ENCODE measurements at places on chromosomes 4 and X.

DNA sequence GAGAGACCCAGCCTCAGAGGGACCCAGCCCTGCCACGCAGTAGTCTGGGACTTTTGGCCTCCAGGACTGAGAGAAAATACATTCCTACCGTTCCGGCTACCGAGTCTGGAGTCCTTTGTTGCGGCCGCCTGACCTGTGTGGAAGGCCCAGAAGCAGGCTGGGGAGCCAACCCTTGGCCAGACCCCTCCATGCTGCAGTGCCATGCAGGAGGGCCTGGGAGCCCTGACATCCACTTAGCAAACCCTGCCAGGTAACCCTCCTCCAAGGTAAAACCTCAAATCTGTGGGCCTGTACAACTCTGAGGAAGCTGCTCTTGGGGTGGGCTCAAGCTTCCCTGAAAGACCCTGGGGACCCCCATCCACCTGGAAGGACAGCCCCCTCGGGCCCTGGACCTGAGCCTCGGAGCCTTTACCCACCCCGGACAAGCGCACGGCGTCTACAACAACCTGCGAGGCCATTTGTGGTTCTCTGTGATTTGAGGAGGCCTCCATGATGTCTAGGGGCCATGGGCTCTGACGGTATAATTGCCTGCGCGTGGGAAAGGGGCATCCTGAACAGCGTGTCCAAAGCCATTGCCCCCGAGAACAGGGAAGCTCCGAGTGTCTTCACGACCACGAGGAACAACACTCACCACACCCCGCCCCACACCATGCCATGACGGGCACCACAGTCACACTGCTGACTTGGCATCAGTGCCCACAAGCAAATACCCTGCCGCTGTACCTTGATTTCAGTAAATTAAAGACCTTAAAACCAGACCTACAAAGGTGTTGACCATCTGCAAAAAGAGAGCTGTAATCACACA lies 58.7 kb downstream of the ZFYVE28 start:
- DNase-seq = no peak

GRCh38 chr4:61714387-61714911 lies 514.3 kb downstream of the ADGRL3 start:
- DNase-seq = no peak

DNA sequence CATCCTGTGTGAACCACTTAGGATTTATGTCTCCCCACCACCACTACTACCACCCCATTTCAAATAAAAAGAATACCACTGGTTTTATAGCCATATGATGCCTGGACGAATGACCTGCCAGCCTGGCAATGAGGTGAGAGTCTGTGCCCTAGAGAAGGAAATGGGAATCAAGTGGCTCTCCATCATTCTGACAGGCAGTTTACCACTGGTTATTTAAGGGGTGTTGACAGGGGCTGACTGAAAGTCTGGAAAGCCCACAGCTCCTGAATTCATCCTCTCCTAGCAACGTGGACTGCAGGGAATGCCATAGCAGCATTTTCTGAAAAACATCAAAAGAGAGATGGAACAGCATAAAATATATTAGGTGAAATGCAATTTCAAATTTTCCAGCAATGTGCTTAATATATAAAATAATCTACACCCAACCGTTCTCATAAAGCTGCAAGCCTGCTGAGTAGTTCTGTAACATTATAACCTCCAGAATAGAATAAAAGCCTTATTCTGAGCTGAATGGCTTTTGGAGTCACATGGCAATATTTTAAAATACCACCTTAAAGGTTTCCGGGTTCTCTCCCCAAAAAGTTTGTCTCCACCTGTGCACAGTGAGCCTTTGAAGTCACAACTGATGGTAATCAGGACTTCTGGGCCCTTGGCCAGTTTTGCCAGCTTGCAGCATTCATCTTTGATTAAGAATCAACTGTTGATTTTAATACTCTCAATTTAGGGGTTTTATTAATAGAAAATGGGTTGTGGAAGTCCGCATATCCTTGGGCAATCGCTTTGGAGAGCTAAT lies 121.5 kb downstream of the DCTD start:
- DNase-seq = no peak

DNA sequence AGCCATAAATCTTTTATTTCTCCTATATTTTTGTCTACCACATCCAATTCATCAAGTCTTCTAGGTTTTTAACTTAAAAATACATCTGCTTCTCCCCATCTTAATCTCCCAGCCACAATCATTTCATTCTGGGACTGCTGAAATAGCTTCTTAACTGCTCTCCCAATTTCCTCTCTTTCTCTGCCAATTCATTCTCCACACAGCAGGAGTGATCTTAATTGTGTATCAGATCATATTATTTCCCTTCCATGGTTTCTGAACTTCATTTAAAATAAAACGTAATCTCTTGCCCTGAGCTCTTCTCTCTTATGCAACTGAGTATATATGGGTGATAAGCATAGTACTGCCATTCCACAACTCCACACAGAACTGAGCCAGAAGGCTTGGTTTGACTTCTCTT lies 69.4 kb downstream of the IQCM start:
- DNase-seq = no peak

- DNase-seq = no peak
Observed at GRCh38 chr4:5122114-5122513, 70.8 kb downstream of the STK32B start.

- DNase-seq = no peak
Observed at GRCh38 chr4:156329779-156330178, 376.1 kb upstream of the CTSO start.

DNA sequence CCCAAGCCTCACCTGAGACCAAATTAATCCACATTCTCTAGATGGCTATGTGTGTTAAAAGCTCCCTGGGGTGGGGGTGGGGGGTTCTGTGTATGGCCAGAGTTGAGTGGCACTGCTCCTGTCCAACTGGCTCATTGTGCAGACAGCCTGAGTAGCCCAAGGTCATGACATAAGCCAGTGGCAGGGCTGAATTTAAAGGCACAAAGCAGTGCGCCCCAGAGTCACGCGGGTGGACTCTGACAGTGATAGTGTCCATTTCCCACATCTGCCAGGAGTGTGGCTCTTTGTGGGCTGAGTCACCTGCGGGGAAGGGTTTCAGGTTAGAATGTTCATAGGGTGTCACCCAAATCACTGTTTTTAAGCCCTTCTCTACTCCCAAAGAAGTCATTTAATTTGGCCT lies 45.4 kb downstream of the SCD5 start:
- no peak for DNase-seq

DNA sequence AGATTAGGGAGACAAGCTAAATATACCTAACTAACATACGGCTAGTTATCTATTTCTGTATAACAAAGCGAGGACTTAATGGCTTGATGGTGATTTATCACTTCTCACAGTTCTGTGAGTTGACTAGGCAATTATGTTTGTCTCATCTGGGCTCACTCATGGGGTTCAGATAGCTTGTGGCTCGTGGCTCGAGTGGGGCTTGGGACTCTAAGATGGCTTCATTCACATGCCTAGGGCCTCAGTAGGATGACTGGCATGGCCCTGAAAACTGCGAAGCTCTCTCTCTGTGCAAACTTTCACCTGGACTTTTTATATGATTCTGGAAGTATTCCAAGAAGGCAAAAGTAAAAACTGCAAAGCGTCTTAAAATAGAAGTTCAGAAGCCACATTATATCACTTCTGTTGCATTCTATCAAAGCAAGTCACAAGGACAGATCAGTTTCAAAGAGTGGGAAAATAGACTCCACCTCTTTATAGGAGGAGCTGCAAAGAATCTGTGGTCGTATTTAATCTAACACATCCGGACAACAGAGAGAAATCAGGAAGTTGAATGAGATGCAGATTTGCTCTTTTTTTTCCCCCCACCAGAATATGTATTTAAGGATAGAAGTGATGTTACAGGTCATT lies 491.2 kb downstream of the INPP4B start:
- DNase-seq = peak; percentile 68

DNA sequence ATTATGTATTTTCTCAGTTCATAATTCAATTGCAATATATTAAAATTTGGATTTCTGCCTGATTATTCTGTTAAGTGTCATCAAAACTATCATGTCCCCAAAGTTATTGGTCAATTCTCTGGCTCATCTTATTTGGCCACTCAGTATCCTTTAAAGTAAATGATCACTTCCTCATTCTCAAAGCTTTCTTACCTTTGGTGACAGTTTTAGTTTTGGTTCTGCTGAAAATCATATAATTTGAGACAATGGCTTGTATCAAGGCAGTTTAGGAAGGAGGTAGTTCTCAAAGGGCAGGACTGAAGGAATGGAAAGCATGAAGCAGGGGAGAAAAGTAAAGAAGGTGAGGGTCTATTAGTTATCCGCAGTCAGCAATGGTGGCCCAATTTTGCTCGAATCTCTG lies 1832.1 kb downstream of the ARAP2 start:
- DNase-seq = no peak

DNA sequence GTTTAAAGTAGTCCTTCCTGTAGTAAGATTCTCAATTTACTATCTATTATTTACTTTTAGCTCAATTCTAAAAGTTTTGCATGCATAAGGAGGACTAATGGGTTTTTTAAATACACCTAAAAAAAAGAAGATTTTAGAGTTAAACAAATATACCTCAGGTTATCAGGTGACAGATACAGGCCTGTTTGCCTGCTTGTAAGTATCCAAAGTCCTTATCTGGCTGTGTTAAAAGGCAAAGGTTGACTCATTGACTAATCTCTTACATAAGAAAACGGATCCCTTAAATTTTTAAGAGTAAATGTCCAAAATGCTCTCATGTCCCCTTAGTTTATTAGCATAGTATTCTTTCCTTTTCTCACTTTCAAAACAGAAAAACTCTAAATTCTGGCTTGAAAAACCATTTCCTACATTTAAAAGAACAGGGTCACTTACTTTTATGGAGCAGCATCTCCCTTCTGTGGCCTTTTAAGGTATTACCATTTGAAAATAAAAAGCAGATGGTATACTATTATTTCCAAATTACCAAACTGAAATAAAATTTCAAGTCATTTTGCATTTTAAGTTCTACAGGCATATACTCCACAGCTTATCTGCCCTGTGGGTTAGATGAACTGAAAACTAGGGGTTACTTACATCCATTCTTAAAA lies 4.5 kb downstream of the CBR4 start:
- no peak for DNase-seq

GRCh38 chrX:109990582-109991276 lies 12.2 kb upstream of the TMEM164 start:
- DNase-seq = peak; percentile 8

DNA sequence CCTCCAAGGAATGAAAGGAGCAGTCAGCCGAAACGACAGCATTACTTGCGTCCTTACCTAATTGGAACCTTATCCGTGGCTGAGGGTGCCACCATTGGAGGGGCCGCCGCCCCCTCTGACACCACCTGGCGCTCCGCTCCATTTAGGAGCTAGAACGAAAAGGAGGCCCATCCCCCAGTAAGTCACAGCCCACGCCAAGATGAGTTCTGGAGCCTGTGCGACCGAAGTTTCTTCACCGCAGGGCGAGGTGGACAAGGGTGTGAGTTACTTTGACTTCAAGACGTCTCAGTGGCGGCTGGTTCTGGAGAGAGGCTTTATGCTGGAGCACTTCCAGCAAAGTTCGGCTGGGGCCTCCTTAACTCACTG lies 729 bp upstream of the IRF2 start:
- peak; percentile 39 for DNase-seq

- DNase-seq = no peak
Observed at GRCh38 chrX:150663073-150663472, 30.1 kb upstream of the MTMR1 start.

GRCh38 chr4:970854-971520 lies 2.4 kb downstream of the DGKQ start:
- DNase-seq = no peak

- no peak for DNase-seq
Observed at GRCh38 chrX:155068165-155068564, 2.8 kb downstream of the CMC4 start.

DNA sequence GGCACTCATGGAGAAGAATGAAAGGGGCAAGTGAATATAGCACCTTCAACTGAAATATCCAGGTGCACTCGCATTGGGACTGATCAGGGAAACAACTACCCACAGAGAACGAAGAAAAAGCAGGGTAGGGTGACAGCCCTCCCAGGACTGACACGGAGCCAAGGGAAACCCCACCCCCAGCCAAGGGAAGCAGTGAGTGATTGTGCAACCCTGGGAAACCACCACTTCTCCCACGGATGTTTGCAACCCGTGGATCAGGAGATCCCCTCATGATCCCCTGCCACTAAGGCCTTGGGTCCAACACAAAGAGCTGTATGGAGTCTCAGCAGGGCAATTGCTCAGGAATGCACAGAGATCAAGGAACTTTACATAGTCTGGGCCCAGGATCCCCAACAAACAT lies 158.5 kb upstream of the HCCS start:
- no peak for DNase-seq

GRCh38 chr4:61003301-61003700 lies 196.8 kb upstream of the ADGRL3 start:
- DNase-seq = no peak

DNA sequence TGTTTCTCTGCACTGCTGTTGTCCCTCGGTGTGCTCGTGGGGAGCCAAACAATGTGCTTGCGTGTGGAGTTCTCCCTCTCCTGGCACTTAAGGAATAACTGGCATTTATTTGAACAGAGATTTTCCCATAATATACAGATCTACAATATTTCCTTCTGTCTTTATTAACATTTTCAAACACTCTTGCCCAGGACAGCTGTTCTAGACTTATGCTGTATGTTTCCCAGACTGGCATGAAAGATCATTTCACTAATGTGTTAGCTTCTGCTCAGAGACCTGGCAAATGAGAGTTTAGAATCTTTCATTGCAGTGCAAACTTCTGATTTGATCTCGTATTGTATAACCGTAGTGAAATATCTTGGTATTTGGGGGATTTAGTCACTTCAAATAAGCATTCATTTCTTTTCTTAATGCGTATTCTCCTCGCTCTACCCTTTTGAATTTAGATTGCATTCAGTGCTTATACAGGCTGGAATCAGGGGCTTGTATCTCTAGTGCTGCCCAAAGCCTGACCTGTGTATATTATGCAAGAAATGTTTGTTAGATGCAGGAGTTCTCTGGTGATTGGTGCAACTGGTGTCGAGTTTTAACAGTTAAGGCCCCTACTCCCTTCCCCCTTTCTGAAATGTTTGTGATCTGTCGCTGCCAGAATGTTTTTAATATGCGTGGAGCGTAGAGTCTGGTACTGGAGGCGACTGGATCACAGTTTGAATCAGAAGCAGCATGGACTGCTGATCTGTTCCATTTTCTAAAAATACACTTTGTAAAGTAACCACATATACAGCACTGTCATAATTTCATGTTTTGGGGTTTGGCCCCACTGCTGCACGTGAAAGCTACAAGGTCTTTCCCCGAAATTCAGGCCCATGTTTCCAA lies 326.3 kb downstream of the ARHGAP10 start:
- DNase-seq = no peak

GRCh38 chr4:168979338-168979737 lies 30.7 kb downstream of the CBR4 start:
- no peak for DNase-seq

Measured in CD4-positive, alpha-beta T cell treated with Interleukin-4 for 4 hours (primary cell).